ENCODE measurements at places on chromosomes 2 and 18.

- no peak for DNase-seq
These were observed 538.5 kb upstream of the ZEB2 start for GRCh38 chr2:145058457-145058856.

DNA sequence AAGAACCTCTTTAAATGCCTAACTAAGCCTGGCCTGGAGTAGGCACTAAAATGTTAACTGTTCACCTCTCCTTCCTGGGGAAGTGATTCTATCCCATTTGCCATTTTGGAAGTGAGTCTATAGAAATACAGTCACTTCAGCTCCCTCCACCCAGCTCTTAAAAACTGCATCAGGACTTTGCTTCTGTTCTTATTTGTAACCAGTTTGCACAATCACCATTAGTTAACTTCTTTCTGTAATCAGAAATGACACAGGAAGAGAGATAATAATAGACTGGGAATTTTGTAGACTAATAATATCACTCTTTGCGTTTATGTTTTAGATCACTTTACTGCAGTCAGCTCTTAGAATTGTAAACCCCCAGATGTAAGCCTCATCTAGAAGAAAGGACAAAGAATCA is 16.0 kb upstream of the MARCO start:
- no peak for DNase-seq

DNA sequence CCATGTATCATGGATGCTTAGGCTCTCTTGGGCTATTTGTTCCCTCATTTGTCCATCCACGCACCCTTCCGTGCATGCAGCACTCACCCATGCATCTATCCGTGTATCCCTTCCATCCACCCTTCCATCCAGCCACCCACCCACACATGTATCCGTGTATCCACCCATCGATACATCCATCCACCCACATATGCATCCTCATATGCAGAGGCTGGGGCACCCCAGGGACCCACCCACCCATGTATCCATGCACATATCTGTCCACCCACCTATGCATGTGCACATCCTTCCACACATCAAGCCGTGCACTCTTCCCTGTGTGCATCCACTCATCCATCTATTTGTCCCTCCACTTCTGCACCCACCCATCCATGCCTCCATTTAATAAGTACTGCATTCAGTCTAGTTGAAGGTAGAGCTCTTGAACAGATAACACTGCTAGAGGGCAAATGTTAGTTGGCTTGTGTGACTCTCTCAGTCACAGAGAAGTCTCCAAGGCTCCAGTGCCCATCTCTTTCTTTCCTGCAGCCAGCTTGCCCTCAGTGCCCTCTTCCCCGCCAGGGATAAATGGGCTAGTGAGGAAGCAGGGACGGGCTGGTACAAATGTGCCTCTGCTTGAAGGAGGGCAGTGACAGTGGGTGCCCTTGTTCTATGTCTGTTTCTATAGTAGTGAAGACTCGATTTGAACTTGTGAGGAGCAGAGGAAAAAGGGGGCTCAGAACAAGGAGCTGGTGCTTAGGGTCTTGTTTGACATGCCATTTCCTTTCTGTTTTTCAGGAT is 61.5 kb downstream of the EMILIN2 start:
- DNase-seq = no peak

GRCh38 chr2:44342854-44343253 is 18.4 kb downstream of the PREPL start:
- DNase-seq = no peak

- DNase-seq = no peak
These were observed 70.3 kb downstream of the MYT1L start for GRCh38 chr2:2260696-2261268.

GRCh38 chr2:149420053-149420963 is 89.9 kb downstream of the LYPD6 start:
- no peak for DNase-seq

DNA sequence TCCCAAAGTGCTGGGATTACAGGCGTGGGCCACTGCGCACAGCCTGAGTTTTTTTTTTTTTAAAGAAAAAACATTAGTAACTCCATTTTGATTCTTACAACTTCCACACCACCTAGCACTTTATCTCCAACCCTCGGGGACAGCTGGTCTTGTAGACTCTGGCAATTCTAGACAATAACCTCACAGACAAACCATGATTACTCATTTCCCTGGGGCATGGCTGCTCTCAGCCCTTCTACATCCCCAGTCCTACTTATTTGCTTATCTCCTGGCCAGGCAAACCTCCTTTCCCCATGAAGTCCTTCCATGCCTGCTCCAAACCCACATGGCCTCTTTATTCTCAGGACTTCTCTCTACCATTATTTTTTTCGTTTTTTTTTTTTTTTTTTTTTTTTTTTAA is 91.1 kb downstream of the ACTR3 start:
- DNase-seq = no peak

GRCh38 chr2:31555967-31556706 is 24.6 kb downstream of the SRD5A2 start:
- no peak for DNase-seq

DNA sequence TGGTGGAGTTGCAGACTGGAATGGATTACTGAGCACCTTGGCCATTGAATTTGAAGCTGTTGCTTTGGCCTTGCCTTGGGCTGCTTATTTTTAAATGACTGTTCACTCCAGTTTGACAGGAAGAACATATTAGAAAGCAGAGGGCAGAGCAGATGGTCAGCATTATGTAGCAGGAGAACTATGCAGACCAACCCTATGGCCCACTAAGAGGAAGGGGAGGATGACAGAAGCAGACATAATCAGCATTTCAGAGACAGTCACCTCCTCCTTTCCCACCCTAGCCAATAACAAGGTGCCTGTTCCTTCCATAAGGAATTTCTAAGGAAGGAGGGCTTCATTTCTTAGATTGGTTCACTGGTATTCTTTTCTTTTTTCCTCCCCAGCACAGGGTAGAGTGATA is 2.4 kb downstream of the CHRNA1 start:
- no peak for DNase-seq

DNA sequence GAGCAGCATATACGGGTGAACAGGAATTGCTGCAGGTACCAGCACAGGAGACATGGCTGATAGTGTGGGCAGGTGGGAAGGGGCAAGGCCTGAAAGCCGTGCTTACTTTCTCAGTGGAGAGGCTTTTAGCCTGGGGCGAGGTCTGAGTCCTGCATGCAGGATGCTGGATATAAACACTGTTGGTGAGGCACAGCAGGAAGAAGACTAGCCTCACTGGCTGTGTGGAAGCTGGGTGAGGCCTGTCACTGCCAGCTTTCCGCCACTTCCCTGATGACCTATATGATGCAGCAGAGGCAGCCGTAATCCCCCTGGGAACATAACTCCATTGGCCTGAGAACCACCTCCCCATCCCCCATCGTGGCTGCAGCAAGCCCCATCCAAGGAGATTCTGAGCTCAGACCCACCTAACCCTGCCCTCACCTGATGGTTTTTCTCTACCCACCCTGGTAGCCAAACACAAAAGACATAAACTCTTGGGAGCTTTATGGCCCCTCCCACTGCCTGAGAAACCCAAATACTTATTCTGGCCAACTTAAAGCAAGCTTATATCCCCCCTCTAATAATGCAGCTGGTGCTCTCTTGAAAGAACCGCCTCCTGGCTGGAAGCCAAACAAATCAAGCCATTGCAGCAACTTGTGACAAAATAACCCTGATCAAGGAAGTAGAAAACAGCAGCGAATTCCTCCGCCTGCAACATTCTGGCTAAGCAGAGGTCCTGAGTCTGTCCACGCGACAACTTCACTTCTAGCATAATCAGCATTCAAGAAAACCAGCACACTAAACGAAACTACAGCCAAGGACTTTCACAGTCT is 54.6 kb upstream of the DSC1 start:
- DNase-seq = no peak

GRCh38 chr2:109337221-109337620 is 208.2 kb downstream of the SH3RF3 start:
- DNase-seq = no peak

GRCh38 chr2:68099260-68099659 is 36.5 kb upstream of the C1D start:
- DNase-seq = no peak

- DNase-seq = peak; percentile 0
These were observed 1.1 kb upstream of the TMEFF2 start for GRCh38 chr2:192195548-192196418.

DNA sequence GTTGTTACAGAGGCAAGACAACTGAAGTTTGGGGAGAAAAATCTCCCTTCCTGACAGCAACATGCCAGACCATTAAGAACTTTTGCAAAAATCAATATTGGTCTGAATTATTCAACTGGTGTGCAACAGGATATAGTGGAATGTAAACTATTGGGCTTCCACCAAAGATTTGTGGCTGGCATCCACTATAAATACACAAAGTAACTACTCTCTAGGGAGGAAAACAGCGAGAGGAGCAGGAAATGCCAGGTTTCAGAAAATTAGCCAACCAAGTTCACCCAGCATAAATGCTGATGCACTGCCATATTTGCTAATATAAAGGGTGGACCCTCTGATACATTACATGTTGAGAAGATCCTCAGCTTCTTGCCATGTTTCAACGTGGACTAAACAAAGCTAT is 267.6 kb upstream of the LYPD1 start:
- DNase-seq = no peak

GRCh38 chr2:235920216-235920865 is 247.8 kb downstream of the GBX2 start:
- DNase-seq = no peak

DNA sequence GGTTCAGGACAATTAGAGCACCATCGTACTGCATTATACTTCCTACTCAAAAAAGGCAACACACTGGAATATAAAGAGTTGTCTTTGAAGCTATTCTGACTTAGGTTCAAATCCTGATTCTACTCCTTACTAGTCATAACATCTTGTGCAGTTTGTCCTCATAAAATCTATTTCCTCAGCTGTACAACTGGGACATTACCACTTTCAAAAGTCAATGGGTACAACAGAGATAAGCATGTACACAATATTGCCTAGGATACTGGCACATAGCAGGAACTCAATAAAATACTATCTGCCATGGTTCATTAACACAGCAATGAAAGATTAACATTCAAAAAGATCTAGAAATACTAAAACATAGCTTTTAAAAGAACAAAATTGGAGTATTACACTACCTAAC is 11.3 kb downstream of the SOS1 start:
- no peak for DNase-seq

DNA sequence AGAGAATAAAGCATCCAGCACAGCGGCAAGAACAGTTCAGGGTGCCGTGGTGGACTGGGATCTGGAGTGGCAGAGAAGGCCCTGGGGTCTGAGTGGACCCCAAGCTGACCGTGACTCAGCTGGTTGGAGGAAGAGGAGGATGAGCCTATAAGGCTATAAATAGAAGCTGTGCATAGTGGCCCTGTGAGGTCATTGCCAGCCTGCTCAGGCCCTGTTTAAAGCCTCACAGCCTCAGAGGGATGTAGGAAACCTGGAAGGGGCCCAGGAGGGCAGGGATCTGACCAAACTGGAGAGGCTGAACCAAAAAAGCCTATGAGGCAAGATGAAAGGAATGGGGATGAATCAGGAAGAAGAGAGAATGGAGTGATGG is 11.3 kb upstream of the DES start:
- DNase-seq = no peak

GRCh38 chr2:140988597-140988996 is 1142.2 kb downstream of the LRP1B start:
- no peak for DNase-seq

- DNase-seq = no peak
These were observed 30.2 kb downstream of the CERKL start for GRCh38 chr2:181626671-181627070.

- DNase-seq = no peak
These were observed 606 bp downstream of the OTOF start for GRCh38 chr2:26477126-26477910.

GRCh38 chr2:105571445-105571987 is 172.7 kb upstream of the FHL2 start:
- no peak for DNase-seq

DNA sequence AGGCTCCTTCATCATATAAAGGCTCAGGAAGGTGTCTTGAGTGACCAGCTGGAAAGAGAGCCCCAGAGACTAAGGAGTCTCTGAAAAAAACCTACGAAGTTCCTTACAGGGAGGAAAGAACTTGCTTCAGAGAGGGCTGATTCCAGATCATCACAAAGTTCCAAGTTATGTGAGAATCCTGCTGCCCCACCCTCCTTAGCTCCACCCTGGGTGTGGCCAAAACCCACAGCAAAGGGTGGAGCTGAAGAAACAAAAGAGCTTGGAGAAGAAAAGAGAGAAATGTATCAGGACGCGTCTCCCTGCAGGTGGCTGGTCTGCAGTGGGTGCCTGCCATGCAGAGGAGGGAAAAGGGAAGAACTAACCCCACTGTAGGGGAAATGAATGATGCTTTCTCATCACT is 32.8 kb upstream of the ZNF396 start:
- DNase-seq = no peak

GRCh38 chr18:74739926-74740325 is 142.3 kb downstream of the ZNF407 start:
- no peak for DNase-seq

DNA sequence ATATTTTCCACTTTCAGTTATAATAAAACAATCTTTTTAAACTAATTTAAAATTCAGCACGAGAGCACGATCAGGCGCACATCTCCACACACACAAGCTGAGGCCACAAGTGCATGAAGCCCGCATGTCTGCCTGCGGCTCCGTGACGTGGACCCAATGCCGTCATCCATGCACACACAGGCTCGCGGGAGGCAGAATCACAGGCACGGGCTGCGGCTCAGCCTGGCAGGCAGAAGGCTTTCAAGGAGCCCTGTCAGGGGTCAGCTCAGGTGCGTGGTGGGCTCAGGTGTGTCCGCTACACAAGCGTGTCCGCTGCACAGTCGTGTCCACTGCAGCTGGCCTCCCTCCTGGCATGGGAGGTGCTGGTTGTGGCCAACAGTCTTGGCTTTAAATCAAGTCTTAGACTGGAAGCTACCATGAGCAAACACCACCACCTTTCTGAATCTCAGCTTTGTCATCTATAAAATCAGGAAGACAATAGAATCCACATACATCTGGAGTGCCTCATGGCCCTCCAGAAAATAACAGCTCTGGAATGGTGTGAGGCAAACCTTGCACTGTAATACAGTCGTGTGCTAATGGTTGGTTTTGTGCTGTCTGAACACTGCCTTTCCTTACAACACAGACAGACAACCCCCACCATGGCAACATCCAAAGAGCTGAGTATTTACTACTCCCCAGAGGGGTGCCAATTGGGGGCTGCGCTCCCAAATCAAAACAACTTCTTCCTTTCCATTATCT is 210.1 kb downstream of the NDUFA10 start:
- no peak for DNase-seq

DNA sequence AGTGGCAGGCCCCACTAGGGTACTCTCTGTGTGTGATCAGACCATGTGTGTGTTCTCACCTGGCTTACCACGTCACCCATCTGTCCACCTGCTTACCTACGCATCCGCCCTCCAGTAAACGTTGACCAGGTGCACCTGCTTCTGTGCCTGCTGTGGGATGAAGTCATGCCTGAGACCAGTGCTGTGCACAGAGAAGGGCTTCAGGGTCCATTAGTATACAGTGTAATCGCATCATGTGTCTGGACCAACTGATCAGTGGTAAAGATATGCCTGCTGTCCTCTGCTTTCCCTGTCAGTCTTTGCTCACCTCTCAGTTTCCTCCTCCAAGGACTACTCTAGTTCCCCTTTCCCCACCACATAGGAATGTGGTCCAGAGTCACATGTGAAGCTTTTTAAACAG is 109.3 kb downstream of the FHOD3 start:
- no peak for DNase-seq

- DNase-seq = no peak
These were observed 602 bp downstream of the SNX17 start for GRCh38 chr2:27370816-27371620.

- DNase-seq = no peak
These were observed 253.6 kb upstream of the TNP1 start for GRCh38 chr2:217113491-217113890.

Data from CD4-positive, alpha-beta T cell (primary cell).